B cell (primary cell): ENCODE measurements at places on chromosomes 7 and 10. TPM values are rescaled to one million over a fixed set of nuclear protein-coding genes. Genes with fewer than 3 reads are reported as not detected.

- no peaks in the 10 kb centered on the region for H3K36me3 ChIP-seq
- no peak overlapping the region for H3K27ac ChIP-seq
- DNase-seq: no peak
- H3K27me3 ChIP-seq: no peaks in the 10 kb centered on the region
Observed at GRCh38 chr10:102710609-102711008, 3.6 kb downstream of the ARL3 start.

- H3K4me3 ChIP-seq: no peak overlapping the region
- H3K36me3 ChIP-seq: no peaks in the 10 kb centered on the region
- H3K27me3 ChIP-seq: no peaks in the 10 kb centered on the region
- DNase-seq: no peak
Observed at GRCh38 chr7:133860628-133861335, 266.4 kb upstream of the LRGUK start.

The ASB10 gene
- not detected in 2 replicates for polyA plus RNA-seq

The AQP1 gene
- polyA plus RNA-seq: not detected in 2 replicates

GRCh38 chr7:133601617-133602016, 348.7 kb downstream of the EXOC4 start:
- H3K27ac ChIP-seq: no peak overlapping the region
- H3K27me3 ChIP-seq: no peaks in the 10 kb centered on the region
- H3K4me1 ChIP-seq: no peaks in the 10 kb centered on the region
- H3K4me3 ChIP-seq: no peak overlapping the region

The TSPAN14 gene
- polyA plus RNA-seq: 25.0 and 27.8 TPM in 2 replicates

The GIMAP4 gene
- 0.30 and 0.66 TPM in 2 replicates for polyA plus RNA-seq

The ADCK2 gene
- polyA plus RNA-seq: 9.9 and 13.3 TPM in 2 replicates

DNA sequence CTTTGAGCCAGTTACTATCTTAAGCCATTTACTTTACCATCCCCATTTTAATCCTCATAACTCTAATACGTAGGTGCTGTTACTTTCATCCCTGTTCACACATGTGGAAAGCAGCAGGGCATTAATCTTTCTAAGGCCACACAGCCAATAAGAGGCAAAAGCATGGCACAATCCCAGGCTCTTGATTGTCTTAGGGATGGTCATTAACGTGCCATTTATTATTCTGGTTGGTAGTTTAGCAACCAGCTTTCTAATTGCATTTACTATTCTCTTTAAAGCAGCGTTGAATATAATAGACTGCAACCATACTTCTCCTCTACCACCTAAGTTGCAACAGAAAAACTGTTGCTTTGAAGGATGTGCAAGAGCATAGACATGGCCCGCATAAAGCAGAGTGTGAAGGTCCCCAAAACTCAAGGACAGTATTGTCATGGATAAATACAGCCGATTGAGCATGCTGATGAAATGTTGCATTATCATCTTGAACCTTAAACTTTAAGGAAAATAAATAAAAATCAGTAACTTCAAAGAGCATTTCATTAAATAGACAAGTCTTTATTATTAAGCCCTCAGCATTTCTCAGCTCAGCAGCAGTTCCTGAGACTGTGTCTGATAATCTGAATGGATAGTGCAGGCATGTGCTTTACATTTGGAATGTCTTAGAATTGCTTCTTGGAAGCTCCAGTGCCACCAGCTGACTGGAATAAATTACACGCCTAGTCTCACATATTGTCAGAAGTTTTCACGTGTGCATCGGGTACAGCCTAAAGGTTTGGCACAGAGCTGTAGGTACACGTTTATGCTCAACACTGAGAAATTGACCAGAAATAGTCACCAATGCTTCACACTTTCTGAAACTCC, 467.1 kb downstream of the SDK1 start:
- no peaks in the 10 kb centered on the region for H3K27me3 ChIP-seq
- no peaks in the 10 kb centered on the region for H3K4me1 ChIP-seq
- H3K27ac ChIP-seq: no peak overlapping the region
- no peaks in the 10 kb centered on the region for H3K36me3 ChIP-seq
- DNase-seq: no peak

The CNPY4 gene
- 8.0 and 9.0 TPM in 2 replicates for polyA plus RNA-seq

GRCh38 chr10:97782455-97783228, 10.8 kb upstream of the SFRP5 start:
- H3K36me3 ChIP-seq: no peaks in the 10 kb centered on the region
- H3K27ac ChIP-seq: no peak overlapping the region
- no peak overlapping the region for H3K4me3 ChIP-seq
- no peak for DNase-seq
